ENCODE measurements at places on chromosomes 2 and 18.

- no peak for DNase-seq
Measured at GRCh38 chr2:152542995-152543481, 174.2 kb downstream of the PRPF40A start.

DNA sequence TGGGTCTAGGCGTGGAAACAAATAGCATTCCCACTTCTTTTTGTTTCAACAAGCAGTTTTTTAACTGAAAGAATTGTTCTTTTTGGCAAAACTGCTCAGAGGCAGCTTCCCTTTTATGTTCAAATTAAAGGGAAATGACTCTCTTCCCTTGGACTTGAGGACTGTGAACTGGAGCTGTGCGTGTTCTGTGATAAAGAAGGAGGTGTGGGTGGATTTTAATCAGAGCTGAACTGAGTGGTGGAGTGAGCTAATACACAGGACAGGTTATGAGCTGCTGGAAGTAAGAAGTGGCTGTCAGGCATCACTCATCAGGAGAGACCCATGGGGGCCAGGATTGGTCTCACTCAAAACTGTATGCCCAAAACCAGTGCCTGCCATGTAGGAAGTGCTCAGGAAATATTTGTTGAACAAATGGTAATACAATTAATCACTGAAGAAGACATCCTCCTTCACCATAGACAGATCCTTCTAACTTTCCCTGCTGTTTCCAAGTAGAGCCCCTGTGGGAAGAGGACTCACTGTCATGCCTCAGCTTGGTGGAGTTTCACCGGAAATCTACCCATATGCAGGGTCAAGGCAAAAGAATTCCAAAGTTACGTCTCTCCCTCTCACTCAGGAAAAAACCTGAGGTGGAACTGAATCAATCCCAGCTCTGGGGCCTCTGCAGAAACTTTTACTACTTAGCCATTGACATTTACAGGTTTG is 55.9 kb downstream of the FEZ2 start:
- no peak for DNase-seq

DNA sequence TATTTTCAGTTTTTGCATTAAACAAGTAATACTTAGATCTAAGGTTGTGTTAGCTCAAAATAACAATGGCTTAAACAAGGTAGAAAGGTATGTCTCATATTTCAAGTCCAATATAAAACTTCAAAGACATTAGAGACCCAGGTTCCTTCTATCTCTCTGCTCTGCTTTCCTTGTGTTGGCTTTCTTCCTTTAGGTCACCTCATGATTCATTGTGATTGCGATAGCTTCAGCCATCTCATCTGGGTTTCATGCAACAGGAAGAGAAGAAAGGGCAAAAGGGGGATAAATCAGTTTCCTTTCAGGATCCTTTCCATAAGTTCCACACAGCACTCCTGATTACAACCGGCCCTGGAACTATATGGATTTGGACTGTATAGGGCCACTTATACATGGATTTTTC is 16.0 kb upstream of the TBR1 start:
- DNase-seq = no peak

DNA sequence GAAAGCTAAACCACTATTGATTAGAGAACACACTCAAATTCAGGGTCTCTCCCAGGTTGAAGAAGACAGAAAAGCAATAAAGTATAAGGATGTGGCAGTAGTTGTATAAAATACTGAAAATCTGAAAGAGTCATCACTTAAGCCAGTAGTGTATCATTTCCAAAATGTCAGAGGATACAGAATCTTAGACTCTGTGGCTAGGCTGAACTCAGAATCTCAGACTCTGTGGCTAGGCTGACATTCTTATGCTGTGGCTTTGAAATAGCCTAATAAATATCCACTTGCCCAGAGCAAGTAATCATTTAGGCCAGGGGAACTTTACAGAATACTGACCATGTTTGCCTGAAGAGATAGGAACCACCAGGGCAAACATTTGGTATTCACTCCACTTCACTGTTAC is 13.1 kb downstream of the MCFD2 start:
- no peak for DNase-seq
